ENCODE measurements at places on chromosomes 11 and 22. TPM values are rescaled to one million over a fixed set of nuclear protein-coding genes. Genes with fewer than 3 reads are reported as not detected.
A peak's percentile ranks its signal among the peaks of the same experiment; 100 is the strongest.

Gene NELL1
- total RNA-seq, result not detected

DNA sequence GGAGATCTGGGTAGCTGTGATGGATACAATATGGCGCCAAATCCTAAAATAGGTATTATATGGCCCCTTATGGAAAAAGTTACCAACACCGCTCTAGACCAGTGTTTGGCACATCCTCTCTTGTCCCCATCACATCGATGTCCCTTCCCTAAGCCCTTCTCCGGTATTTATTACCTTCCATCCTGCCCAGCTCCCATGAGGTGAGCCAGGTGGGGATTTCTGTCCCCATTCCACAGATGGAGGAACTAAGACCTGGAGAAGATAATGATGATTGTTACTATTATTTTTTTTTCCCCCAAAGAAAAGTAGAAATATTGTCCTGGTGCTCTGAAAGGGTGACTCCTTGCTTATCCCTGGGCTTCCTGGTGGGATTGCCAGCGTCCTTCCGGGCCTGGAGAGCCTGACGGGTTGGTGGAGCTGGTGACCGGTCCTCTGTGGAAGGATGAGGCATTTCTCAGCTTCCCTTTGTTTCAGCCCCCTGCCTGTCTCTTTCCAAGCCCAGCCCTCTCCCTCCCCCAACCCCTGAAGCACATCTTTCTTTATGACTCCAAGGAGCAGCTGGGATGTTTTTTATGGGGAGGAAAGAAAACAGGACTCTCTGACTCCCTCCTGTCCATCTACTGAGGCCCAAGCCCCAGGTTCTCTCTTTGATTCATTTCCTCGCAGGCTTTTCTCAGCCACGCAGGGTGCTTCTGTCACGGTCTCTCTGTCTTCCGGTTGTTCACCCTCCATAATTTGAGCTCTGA lies 65.4 kb downstream of the TP53I11 start:
- no peak for DNase-seq

DNA sequence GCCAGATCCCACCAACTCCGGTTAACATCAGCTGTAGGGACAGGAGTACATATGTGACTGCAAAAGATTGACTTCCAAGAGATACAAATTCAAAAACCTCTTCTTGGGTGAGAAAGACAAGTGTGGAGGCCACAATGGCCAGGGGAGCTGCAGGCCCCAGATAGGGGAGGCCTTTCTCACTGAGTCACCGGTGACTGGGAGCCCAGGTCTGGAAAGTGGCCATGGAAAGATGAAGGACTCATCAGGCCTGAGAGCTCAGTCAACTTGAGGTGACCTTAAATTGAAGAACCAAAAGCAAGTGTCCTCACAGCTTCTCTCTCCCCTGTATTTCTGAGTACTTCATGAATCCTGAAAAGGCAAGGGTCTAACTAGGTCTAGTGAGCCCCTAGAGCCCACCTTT lies 90.4 kb upstream of the CLPB start:
- DNase-seq, result peak; percentile 50

DNA sequence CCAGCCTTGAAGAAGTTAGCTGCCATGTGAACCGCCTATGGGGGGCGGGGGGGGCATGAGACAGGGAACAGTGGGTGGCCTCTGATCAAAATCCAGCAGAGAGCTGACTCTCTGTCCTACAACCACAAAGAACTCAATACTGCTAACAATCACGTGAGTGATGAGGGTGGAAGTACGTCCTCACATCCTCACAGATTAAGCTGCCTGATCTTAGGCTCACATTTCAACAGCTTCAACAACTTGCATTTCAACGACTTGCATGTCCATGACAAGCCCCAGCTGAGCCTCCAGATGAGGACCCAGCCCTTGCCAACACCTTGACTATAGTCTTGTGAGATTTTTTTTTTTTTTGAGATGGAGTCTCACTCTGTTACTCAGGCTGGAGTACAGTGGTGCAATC lies 51.6 kb downstream of the CLMP start:
- DNase-seq, result no peak

DNA sequence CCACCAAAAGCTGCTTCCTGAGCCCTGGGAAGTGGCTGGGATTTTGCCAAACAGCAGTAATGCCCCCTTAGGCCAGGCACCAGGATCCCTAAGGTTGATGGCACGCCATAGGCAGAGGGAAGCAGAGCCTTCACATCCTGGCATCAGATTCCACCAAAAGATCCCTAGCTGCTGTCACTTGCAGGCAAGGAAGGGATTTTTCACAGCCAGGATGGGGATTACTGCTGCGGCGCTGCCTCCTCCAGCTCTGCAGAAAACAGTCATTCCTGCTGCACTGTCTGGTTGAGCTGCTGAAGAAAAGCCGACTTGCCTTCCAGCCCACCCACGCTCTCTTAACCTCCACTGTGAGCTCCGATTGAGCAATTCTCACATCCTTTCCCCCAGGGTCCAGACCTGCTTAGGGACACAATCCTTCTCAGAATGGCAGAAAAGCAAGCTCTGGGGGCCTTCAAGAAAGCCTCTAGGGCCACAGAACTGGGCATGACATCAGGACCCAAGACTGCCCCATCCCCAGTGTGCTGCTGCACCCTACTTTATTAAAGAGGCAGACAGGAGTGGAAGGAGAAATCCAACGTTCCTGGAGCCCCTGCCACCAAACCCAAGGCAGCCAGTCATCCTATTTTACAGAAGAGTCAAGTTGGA lies 19.9 kb downstream of the SYN3 start:
- DNase-seq, result no peak

- peak; percentile 50 for DNase-seq
Measured at GRCh38 chr22:40348025-40348658, 1.8 kb downstream of the ADSL start.

- DNase-seq, result no peak
Measured at GRCh38 chr11:119342362-119343130, 1.9 kb upstream of the C1QTNF5 start.

Data from PC-3 (cell line).